GM13976 (cell line): ENCODE measurements at places on chromosomes 11 and 22.

DNA sequence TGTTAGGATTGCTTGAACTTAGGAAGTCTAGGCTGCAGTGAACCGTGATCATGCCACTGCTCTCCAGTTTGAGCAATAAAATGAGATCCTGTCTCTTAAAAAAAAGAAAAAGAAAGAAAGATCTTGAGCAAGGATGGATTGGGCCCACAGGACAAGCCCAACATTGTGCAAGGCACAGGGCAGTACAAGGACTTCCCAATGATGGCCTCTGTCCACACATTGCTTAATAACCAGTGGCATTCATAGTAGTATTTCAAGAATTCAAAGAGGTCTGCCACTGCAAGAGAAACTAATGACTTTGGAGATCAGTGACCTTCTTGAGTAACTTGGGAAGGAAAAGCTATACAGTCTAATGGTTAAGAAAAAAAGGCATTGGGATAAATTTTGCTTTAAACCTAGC is 44.6 kb downstream of the SEZ6L start:
- no peak for DNase-seq

DNA sequence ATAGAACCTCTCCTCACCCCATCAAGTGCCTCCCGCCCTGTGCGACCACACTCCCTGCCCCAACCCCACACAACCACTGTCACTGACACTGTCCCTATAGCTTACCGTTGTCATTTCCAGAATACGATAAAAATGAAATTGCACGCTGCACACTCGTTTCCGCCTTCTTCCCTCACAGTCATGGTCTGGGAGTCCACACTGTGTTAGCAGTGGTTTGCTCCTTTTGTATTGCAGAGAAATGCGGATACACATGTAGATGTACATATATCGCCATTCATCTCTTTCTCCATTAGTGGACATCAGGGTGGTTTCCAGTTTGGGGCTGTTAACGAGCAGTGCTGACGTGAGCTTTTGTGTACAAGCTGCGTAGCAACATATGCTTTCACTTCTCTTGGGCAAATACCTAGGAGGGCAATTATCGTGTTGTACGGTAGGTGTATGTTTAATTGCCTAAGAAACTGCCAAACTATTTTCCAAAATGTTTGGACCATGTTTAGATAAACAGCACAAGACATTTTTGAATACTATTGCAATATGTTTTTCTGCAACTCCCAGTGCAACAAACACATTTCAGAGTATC is 59.2 kb upstream of the CD5 start:
- no peak for DNase-seq

GRCh38 chr11:75714211-75714610 is 3.4 kb upstream of the MOGAT2 start:
- DNase-seq: no peak

DNA sequence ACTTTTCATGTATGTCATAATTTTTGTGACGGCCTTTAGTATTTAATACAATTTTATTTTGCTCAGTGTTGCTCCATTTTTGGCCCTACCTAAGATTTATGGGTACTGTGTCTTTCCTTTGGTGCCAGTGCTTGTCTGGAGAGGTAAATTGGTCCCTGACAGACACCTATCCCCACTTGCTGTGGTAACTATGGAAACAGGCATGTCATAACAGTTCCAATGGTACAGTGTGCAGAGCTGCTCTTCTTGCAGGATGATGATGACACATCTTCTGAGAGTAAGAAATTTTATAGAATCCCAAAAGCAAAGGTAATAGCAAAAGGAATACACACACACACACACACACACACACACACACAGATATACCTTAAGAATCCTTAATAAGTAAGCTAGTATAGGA is 118.5 kb downstream of the ELP4 start:
- no peak for DNase-seq

- DNase-seq: no peak
Measured at GRCh38 chr11:95134491-95134890, 44.8 kb downstream of the ENDOD1 start.

GRCh38 chr11:103862094-103862801 is 174.2 kb upstream of the DDI1 start:
- no peak for DNase-seq
